Non-pigmented ciliary epithelial cell (primary cell): ENCODE measurements at places on chromosomes 13 and 19.

DNA sequence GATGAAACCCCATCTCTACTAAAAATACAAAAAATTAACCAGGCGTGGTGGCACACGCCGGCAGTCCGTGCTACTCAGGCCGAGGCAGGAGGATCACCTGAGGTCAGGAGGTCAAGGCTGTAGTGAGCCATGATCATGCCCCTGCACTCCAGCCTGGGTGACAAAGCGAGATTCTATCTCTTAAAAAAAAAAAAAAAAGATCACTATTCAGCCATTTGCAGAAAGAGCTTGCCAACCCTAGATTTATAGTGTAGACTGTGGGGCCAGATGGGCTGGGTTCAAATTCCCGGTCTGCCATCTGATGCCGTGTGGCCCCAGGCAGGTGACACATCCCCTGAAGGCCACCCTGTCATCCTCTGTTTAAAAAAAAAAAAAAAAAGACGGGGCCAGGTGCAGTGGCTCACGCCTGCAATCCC is 28.9 kb downstream of the SMIM24 start:
- no peak for DNase-seq

DNA sequence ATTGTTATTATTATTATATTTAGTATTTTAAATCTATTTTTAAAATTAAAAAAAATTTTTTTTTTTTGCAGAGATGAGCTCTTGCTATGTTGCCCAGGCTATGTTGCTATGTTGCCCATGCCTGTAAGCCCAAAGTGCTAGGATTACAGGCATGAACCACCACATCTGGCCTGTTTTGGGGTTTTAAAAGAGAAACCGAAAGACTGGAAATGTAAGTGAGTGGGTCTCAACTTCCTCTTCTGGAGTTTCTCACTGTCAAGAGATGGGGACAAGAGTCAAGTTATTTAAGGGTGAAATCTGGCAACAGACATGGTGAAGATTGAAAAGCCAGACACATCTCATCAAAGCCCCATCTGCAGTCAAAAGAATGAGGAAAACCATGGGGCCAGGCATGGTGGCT is 4.2 kb upstream of the OR7G3 start:
- no peak for DNase-seq

DNA sequence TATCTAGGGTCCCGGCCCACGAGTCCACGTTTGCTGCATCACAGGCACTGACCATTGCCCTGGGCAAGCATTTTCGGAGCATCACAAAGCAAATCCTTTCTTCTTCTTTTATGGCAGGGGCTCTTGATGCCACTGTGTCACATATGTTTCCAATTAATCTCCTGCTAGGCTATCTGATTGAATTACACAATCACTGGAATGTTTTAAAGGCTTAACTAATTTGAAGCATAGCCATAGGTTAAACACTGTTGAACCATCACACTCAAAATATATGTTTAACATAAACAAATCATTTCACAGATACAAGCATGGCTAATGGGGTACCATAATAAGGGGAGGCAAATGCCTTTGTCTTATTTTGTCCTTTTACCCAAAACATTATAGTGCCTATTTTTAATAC is 338.3 kb downstream of the POU4F1 start:
- no peak for DNase-seq

GRCh38 chr19:32322541-32322940 is 22.9 kb upstream of the ZNF507 start:
- DNase-seq, result no peak

- DNase-seq, result no peak
These were observed 22.1 kb upstream of the GGACT start for GRCh38 chr13:100610391-100611347.

DNA sequence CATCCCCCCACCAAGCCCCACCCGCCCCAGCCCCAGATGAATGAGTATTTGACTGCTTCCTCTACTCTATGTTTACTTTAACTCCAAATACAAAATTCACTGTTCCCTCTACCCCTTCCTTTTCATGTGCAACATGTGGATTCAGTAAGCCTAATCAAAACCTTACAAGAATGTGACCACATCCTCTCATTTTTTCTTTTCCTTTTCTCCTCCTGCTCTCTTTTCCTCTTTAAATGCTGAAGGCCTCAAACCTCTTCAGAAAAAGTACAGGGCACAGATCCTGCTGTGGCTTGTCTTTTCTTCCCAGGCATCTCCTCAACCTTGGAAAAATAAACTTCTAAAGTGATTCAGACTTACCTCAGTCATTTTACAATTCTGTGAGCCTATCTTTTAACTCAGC is 119.0 kb downstream of the MYCBP2 start:
- DNase-seq, result peak; percentile 71

DNA sequence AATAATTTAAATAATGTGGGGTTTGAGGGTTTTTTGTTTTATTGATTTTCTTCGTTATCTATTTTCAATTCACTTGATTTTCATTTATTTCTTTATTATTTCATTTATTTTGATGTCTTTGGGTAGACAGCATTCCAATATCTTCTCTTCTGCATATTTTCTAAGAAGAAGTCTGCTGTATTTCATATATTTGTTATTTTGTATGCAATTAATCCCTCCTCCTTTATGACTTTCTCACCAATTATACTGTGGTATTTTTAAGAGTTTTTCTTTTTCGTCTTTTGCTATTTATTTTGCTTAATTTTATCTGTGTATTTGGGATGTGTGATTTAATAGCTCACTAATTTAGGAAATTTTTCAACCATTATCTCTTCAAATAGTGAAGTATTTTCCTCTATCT is 1444.4 kb upstream of the MIR17HG start:
- DNase-seq, result no peak

DNA sequence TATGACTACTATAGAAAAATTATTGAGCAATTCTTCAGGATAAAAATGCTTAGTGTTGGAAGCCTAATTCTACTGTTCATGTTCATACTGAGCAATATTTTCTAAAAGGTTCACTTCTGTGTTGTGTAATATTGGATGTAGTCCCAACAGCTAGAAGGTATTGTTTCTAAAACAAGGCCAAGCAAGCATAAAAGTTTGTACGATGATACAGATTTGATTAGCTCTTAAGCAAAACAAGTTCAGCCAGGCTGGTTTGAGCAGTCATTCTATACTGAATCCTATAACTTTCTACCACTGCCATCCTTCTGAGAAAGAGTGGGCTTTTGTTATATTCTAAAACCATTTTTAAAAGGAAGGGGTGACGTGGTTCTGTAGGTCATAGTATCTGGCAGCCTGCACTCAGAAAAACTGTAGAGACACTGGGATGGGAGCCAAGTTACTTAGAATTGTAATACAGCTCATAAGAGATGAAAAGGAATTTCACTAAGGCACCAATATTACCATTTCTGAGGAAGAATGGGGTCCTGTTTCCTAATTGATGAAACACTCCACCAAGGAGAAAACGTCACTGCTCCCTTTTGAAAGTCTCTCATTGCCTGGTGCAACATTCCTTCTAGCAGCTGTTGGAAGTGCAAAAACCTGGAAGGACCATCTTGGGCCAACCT is 275.0 kb upstream of the DACH1 start:
- no peak for DNase-seq

GRCh38 chr19:18871543-18871942 is 24.4 kb downstream of the CERS1 start:
- no peak for DNase-seq

DNA sequence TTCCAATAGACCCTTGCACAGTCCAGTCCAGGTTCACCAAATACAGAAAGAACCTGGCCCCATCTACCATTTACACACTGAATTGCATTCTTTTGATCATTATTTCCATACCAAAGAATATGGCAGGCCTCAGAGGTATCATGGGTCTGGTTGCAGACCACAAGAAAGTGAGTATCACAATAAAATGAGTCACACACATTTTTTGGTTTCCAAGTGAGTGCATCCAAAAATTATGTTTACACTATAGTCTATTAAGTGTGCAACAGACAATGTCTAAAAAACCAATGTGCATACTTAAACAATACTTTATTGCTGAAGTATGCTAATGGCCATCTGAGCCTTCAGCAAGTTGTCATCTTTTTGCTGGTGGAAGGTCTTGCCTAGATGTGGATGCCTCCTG is 105.3 kb downstream of the SPACA7 start:
- no peak for DNase-seq

GRCh38 chr13:85665286-85665685 is 133.9 kb downstream of the SLITRK6 start:
- peak; percentile 4 for DNase-seq

GRCh38 chr13:94444826-94445225 is 34.7 kb downstream of the DCT start:
- no peak for DNase-seq

- no peak for DNase-seq
These were observed 141.0 kb upstream of the TMTC4 start for GRCh38 chr13:100815476-100816046.

- DNase-seq, result no peak
These were observed 60.8 kb downstream of the ARHGEF7 start for GRCh38 chr13:111175935-111176334.

DNA sequence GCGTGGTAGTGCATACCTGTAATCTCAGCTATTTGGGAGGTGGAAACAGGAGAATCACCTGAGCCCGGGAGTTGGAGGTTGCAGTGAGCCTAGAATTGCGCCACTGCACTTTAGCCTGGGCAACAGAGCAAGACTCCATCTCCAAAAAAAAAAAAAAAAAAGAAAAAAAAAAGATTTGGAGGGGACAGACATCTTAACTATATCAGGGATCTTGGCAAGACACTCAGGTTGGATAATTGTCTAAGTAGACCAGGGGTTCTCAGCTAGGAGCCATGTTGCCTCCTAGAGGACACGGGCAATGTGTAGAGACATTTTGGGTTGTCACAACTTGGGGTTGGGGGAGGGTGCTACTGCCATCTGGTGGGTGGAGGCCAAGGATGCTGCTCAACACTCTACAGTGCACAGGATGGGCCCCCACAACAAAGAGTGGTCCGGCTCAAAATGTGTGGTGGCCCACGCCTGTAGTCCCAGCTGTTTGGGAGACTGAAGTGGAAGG is 1.9 kb upstream of the ZNF580 start:
- no peak for DNase-seq

- no peak for DNase-seq
These were observed 1.5 kb upstream of the CEACAM5 start for GRCh38 chr19:41706741-41707501.

DNA sequence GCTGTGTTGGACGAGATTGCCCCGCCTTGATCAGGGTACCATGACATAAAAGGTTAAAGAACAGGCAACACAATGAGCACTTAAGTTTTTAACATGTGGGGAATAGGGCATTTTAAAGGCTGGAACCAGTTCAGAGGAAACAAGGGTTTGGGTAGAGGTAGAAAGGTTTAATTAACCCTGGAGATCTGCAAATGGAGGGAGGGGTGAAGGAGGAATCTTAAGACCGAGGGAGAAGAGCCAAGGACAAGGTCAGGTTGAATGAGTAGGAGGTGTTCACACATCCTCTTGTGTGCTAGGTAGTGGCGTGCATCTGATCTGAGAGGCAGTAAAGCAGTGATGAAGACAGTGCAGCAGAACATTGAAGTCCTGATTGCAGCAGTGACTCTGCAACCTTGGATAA is 28.5 kb downstream of the SKA3 start:
- DNase-seq, result no peak

DNA sequence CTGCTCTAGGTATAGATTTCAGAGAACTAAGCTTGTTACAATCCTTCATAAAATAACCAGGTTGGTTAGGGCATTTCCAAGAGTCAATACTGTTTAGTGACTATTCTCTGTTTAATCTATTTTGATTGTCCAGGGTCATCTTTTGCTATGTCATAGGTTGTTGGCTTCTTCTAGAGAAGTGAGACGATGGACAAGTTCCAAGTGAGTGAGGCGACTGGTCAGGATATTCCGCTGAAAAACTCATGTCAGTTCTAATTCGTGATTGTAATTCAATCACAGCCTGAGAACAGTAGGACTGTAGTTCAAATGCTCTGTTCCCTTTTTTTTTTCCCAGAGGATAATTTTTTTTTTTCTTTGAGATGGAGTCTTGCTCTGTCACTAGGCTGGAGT is 15.8 kb upstream of the ALOX5AP start:
- no peak for DNase-seq

DNA sequence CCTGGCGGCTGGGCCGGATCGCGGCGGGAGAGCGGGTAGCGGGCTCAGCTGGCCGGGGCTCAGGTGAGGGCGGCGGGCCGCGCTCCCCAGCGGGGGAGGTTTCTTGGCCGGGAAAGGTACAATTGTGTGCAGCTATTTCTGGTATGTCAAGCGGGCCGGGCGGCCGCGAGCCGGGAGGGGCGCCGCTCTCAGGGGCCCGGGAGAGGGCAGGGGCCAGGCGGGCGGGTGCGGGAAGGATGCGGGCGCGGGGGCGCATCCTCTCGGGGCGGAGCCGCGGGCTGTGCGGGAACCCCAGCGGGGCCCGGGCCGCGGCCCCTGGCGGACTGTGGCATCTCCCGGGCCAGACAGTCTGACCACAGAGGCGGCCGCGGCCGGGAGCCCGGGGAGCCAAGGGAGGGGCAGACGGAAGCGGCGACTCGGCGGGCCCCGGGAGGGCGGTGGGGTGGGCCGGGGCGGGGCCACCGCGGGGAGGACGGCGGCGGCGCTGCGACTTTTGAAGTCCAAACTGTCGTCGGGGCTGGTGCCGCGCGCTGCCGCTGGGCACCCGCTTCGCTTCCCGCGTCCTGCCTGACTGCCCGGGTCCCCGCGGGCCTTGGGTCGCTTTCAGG is at the start of gene LMO7:
Gene LMO7, plus strand, starts transcription at position 503 of the 608 bp plus-strand sequence. CDS start 328 bp downstream, outside the sequence.
- DNase-seq, result no peak

DNA sequence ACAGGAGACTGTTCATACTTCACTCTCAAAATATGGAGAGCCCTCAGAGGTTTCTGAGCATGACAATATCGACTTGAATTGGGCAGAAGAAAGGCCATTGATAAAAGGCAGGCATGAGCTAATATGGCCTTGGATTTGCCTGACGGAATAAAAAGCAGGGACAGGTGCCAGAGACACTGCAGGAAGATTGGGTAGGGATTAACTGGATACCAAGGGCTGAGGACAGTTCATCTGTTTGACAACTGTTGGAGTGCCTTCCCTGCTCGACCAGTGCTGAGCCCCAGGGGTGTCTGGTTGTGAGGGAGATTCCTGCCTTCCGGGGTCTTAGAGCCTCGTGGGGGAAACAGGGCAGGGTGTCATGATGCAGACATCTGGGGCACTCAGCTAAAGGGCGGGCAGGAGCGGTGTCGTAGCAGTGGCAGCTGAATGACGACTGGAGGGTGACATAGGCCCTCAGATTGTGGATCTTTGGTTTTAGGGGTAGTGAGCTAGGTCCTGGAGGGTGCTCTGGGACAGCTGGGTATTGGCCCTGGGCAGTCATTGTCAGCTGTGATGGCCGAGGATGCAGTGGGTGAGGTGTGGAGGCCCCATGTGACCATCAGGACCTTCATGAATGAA is 12.3 kb downstream of the GATAD2A start:
- no peak for DNase-seq

GRCh38 chr19:11581740-11582139 is 4.3 kb upstream of the ACP5 start:
- DNase-seq, result no peak
